ENCODE measurements at places on chromosomes 6 and 20.
A peak's percentile ranks its signal among the peaks of the same experiment; 100 is the strongest.

DNA sequence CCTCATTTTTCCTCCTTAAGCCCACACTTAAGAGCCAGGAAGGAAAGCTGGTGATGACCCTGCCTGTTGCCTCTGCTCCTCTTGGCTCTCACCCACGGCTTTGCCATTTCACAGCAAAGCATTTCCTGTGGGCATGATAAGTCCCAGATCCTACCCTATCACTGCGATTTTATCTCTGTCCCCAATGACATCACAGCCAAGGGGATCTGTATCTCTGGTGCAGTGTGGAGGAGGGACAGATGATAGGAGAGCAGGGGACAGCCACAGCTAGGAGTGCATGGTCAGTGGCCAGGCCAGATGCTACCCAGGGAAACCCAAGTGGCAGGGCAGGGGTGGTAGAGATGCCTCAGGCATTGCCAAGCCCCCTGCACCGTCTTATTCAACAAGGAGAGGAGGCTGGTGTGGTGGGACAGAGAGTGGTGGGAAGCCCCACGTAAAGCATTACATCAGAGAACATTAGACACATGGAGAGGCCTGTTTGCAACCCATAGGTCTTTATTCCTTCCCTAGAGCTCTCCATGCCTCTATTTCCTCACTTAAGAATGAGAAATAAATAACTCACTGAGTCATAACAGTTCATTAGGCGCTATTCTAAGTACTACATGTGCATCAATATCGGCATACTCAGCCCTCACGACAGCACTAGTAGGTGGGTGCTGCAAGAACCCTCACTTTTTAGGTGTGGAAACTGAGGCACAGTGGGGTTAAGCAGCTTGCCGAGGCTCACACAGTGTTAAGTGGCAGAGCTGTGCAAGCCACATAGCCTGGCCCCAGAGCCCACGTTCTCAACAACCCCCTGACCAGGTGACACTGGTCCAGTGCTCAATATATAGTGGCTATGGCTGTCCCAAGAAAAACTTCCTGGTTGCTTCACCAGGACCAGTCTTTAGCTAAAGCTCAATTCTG, 4.6 kb downstream of the TFEB start:
- DNase-seq, result no peak

DNA sequence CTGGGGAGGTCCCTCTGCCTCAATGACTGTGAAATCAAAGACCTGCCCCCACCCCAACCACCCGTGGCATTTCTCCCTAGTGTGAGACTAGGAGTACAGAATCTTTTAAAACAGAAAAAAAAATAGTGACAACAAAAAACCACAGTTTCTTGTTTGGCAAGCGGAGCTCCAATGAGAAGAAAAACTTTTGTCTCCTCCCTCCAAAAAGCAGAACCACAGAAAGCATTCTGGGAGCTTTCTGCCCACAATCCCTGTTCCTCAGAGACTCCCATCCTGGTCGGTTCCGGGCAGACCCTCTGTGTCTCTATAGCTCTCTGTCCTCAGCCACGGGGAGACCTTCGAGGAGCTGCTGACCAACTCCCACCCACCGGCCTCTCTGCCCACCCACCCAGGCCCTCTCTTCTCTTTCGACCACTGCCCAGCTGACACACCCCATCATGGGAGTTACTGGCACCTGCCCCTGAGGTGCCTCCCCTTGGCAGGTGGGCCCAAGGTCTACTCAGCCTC, 4.9 kb downstream of the PREX1 start:
- DNase-seq, result no peak

DNA sequence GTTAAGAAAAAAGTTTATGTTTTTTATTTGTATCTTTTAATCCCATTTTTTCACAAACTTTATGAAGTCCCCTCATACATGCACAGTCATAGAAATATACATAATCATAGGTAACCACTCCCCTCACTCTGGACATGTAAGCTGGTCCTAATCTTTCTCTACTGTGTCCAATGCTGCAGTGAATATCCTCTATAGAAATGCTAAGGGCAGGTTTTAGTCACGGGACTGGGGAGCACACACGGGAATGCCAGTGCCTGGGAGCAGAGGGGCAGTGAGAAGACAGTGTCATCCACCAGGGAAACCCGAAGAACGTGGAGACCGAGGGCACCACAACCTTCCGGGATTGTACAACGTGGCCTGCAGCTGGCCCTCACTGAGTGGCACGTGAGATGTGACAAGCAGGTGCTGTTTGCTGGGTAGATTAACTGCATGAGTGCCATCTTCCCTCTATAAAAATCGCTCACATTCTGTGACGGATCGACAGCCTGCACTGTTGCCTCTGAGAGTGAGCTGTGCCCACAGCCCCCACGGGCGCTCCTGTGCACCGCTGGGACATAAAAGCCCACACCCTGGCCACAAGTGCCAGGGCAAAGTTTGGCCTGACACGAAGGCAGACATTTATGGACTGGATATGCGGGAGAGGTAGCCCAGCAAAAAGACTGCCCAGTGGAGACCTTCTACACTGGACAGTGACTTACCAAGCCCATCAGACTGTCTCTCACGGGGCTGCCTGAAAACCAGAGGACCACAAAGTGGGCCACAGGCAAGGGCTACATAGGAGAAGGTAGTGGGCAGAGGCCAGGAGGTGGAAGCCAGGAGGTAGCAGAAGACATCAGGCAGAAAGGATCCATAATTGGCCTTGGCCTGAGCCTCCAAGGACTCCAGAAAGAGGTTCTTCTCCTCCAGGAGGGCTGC, 63.2 kb downstream of the FGD2 start:
- no peak for DNase-seq

DNA sequence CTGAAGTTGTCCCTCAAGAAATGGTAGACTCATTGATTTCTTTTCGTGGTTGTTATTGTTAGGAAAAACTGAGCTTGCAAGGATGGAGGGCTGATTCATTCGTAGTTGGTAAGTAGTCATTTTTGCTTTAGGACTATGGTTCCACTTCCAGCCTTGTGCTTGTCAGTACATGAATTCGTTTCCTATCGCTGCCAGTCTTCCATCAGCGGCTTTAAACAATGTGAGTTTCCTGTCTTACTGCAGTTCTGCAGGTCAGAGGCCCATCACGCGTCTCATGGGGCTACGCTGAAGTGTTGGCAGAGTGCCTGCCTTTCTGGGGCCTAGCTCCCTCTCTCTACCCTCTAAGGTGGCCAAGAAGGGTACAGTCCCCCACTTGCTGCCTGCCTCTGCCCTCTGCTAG, 11.4 kb upstream of the MDFI start:
- no peak for DNase-seq

GRCh38 chr6:22145376-22145775, 151.5 kb downstream of the PRL start:
- DNase-seq, result no peak

DNA sequence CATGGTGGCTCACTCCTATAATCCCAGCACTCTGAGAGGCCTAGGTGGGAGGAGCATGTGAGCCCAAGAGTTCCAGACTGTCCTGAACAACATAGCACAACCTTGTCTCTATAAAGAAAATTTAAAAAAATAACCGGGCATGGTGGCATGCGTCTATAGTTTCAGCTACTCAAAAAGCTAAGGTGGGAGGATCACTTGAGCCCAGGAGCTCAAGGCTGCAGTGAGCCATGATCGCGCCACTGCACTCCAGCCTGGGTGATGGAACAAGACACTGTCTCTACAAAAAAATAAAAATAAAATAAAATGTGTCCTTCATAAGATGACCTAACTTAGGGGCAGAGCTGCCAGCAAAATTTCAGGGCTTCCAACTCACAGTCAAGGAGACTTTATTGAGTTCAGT, 12.6 kb downstream of the ID4 start:
- no peak for DNase-seq

GRCh38 chr6:23533311-23533710, 592.7 kb upstream of the NRSN1 start:
- DNase-seq, result no peak

GRCh38 chr20:40896814-40897700, 131.6 kb upstream of the TOP1 start:
- DNase-seq, result no peak

GRCh38 chr6:56628105-56628504, 14.6 kb downstream of the DST start:
- DNase-seq, result no peak

GRCh38 chr6:35237476-35237875, 22.1 kb upstream of the ZNF76 start:
- no peak for DNase-seq

DNA sequence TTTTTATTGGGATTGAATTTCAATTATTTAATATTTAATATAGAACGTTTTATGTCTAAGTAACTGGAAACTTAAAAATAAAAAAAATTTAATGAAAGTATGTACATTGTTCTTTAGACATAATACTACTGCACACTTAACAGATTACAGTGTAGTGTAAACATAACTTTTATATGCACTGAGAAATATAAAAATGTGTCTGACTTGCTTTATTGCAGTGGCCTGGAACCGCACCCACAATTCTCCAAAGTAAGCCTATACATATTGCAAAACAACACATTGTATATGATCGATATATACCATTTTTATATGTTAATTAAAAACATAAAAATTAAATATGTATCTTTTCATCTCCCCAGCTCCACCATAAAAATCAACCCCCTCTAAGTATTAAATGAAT, 42.8 kb downstream of the GFOD1 start:
- no peak for DNase-seq

GRCh38 chr6:129648819-129649491, 61.0 kb downstream of the ARHGAP18 start:
- DNase-seq, result no peak

DNA sequence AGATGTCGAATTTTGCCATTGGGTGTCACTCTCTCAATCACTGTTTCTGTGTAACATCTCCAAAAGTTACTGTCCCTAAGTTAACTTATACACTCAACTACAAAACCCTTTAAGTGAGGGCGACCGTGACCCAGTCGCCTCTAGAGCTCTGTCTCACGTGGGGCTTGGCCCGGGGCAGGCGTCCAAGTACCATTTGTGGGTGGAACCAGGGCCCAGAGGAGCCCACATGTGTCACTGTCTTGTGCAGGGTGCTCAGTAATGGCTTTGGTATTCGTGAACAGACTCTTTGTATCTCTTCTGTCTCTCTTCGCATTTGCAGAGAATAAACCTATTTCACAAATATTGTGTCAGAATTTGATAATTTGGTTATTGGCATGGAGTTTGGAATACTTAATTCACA, 109.9 kb upstream of the THBS2 start:
- no peak for DNase-seq

DNA sequence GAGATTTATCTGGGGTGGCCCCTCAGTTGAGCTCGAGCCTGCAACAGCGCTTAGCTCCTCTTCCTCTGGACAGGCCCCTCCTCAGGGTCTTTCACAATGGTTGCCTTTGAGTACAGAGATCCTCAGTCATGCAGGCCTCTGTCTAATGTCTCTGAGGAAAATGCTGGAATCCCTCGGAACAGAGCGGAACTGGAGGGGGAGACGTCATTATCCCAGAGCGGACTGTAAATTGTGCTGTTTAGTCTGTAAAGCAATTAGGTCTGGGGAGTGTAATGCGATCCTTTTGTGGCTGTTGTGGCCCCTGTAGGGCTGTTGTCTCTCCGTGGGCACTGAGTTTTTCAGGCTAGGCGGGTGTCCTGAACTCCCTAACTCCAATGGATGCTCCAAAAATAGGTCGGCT, 15.0 kb upstream of the DAAM2 start:
- no peak for DNase-seq

DNA sequence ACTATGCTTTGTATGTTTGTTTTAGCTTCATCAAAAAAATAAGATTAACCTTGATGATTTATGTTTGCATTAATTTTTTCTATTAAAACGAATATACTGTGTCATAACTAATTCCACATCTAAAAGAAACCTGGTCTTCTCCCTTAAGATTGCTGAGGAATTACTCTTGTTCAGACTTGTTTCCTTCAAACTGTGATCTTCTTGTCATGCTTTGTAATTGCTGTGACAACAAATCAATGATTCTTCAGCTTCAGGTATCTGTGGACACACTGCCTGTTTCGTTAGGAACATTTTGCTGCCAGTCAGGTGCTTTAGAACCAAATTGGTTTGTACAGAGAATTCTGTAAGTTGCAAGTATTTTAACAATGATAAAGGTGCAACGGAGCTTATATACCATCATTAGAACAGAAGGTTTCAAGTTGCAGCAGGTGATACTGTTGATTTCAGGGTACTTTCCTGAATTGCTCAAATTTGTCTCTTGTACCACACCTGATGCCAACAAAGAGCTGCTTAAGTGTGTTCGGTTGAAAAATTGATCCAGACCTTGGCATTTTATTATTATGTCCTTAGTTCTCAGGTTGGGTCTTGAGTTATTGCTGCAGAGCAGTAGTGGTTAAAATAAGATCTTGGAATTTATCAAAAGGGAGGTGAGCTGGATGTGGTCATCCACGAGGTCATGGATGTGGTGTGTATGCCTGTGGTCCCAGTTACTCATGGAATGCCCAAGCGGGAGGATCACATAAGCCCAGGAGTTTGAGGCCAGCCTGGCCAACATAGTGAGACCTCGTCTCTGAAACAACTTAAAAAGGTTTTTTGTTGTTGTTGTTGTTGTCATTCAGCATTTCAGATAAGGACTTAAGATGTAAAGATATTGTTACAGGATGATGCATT, 19.5 kb downstream of the SYTL3 start:
- no peak for DNase-seq

- no peak for DNase-seq
Measured at GRCh38 chr6:35087361-35088280, 53.5 kb downstream of the TCP11 start.

- DNase-seq, result no peak
Measured at GRCh38 chr6:41560431-41561192, 14.4 kb downstream of the FOXP4 start.

DNA sequence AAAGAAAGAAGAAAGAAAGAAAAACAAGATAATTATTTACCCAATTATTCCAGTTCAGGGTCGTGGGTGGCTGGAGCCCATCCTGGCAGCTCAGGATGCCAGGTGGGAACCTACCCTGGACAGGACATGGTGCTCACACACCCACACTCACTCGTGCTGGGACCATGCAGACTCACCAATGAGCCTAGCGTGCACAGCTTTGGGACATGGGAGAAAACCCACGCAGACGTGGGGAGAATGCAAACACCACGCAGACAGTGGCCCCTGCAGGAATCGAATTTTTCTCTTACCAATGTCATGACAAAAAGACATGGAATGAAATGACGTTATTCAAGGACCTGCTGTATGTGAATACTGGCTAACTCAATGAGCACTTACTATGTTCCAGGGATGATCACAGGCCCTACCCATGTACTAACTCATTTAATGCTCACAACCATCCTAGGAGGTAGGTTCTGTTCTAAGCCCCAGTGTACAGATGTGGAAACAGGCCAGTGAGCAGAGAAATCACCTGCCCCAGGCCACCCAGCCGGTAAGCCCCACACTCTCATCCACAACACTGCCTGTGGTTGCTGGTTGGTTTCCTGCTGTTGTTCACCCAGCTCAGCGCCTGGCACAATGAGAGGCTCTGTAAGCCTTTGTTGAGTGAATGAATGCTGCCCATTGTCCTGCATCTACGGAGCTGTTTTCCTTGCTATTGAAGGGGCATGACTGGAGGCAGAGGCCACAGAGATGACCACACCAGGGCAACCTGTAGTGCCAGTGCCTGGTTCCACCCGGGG, 6.8 kb upstream of the PI16 start:
- peak; percentile 93 for DNase-seq

- DNase-seq, result no peak
Measured at GRCh38 chr20:44014807-44015732, 100.4 kb downstream of the TOX2 start.

- DNase-seq, result no peak
Measured at GRCh38 chr20:39623584-39624234, 661.6 kb downstream of the DHX35 start.

- no peak for DNase-seq
Measured at GRCh38 chr20:50311308-50312001, 120.8 kb downstream of the CEBPB start.

- DNase-seq, result no peak
Measured at GRCh38 chr6:33136310-33136900, 55.9 kb downstream of the COL11A2 start.

- DNase-seq, result no peak
Measured at GRCh38 chr20:57910716-57911115, 200.9 kb upstream of the PMEPA1 start.

GRCh38 chr20:20561841-20562240, 150.6 kb downstream of the RALGAPA2 start:
- no peak for DNase-seq
